ENCODE measurements at places on chromosomes 7 and 10. TPM values are rescaled to one million over a fixed set of nuclear protein-coding genes. Genes with fewer than 3 reads are reported as not detected.

GRCh38 chr10:112801004-112801403 is 149.0 kb upstream of the TCF7L2 start:
- H3K36me3 ChIP-seq = no peaks in the 10 kb centered on the region
- H3K27me3 ChIP-seq = no peaks in the 10 kb centered on the region
- no peak overlapping the region for H3K27ac ChIP-seq
- no peaks in the 10 kb centered on the region for H3K4me1 ChIP-seq

GRCh38 chr10:70417568-70417967 is 13.6 kb downstream of the EIF4EBP2 start:
- H3K27ac ChIP-seq = peak overlapping the region; percentile 46
- no peaks in the 10 kb centered on the region for H3K27me3 ChIP-seq
- no peak for DNase-seq
- H3K4me3 ChIP-seq = peak overlapping the region; percentile 13
- peaks cover 29% of the 10 kb centered on the region for H3K4me1 ChIP-seq

DNA sequence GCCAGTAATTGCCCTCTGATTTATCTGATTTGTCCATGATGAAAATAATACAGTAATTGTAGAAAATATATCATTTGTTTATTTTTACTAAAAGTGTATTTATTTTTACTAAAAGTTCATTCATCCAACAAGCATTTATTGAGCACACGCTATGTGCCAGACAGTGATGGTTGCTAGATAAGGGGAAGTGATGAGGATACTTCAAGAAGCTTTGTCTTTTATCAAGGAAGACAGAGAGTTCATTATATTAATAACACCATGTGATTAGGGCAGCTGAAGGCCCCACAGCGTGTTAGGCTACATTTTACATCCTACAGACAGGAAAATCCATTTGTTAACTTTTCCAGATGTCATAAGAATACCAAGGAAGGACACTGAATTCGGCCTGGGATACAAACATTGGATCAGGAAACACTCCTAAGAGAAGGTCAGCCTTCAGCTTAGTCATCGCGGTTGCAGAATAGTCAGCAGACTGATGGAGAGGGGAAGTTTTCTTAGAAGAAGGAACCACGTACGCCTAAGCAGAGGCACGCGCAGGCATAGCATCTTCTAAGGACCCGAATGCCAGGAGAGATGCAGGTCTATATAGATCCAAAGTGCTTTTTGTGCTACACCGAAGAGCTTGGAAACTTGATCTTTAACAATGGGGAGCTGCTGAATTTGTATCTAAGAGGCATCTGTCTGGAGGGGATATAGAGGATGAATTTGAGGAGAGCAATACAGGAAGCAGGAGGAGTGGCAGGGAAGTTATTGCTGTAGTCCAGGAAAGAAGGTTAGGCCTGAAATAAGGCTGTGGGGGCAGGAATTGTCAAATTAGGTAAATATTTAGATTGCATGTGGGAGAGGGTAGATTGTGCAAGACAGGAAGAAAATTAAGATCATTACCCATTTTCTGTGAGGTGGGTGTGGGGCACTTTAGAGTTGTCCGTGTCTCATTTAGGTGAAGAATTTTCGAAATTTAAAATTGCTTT is 85.7 kb downstream of the LRGUK start:
- no peaks in the 10 kb centered on the region for H3K36me3 ChIP-seq
- peaks cover 5% of the 10 kb centered on the region for H3K27me3 ChIP-seq
- no peak for DNase-seq

GRCh38 chr7:44853391-44853790 is 5.5 kb upstream of the H2AZ2 start:
- no peak for DNase-seq
- no peaks in the 10 kb centered on the region for H3K27me3 ChIP-seq
- no peak overlapping the region for H3K4me3 ChIP-seq
- peaks cover 11% of the 10 kb centered on the region for H3K4me1 ChIP-seq

- H3K4me3 ChIP-seq = no peak overlapping the region
- no peak for DNase-seq
- peaks cover 62% of the 10 kb centered on the region for H3K27me3 ChIP-seq
- no peaks in the 10 kb centered on the region for H3K36me3 ChIP-seq
Measured at GRCh38 chr10:14311206-14311957, 19.3 kb downstream of the FRMD4A start.

GRCh38 chr10:71648933-71649320 is 70.7 kb downstream of the C10orf105 start:
- DNase-seq = no peak
- no peaks in the 10 kb centered on the region for H3K27me3 ChIP-seq
- H3K4me3 ChIP-seq = no peak overlapping the region

- H3K4me1 ChIP-seq = peaks cover 8% of the 10 kb centered on the region
- no peaks in the 10 kb centered on the region for H3K27me3 ChIP-seq
- no peak overlapping the region for H3K27ac ChIP-seq
- H3K4me3 ChIP-seq = no peak overlapping the region
Measured at GRCh38 chr10:133295426-133296320, 13.0 kb downstream of the TUBGCP2 start.

GRCh38 chr7:130897515-130898419 is 163.8 kb upstream of the KLF14 start:
- H3K4me1 ChIP-seq = peaks cover 73% of the 10 kb centered on the region
- H3K36me3 ChIP-seq = peaks cover 29% of the 10 kb centered on the region
- DNase-seq = no peak
- H3K27ac ChIP-seq = peak overlapping the region; percentile 94

GRCh38 chr10:117463545-117463920 is 79.0 kb upstream of the EMX2 start:
- H3K4me3 ChIP-seq = no peak overlapping the region
- H3K36me3 ChIP-seq = no peaks in the 10 kb centered on the region
- no peak for DNase-seq

DNA sequence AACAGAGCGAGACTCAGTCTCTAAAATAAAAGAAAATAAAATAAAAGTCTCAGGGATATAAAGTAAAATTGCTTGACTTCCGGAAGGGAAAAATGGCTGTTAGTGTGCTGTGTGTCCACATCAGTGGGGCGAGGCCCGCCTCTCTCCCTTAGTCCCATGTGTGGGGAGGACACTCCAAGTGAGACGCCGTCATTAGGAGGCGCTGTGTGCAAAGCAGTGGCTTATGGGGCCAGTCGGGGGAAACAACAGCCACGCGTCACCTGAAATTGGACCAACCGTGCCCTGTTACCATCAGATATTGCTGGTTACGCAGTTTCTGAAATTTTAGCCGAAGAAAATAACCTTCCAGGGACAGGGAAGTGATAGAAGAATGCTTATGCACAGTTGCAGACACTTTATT is 15.8 kb downstream of the SFXN4 start:
- H3K27ac ChIP-seq = no peak overlapping the region
- H3K4me1 ChIP-seq = peaks cover 3% of the 10 kb centered on the region
- no peak for DNase-seq
- no peak overlapping the region for H3K4me3 ChIP-seq

- no peak overlapping the region for H3K4me3 ChIP-seq
- H3K36me3 ChIP-seq = no peaks in the 10 kb centered on the region
- no peaks in the 10 kb centered on the region for H3K4me1 ChIP-seq
- peaks cover 9% of the 10 kb centered on the region for H3K27me3 ChIP-seq
- no peak for DNase-seq
Measured at GRCh38 chr7:107951896-107952295, 51.1 kb downstream of the LAMB1 start.

GRCh38 chr7:95436407-95436806 is 1.6 kb upstream of the PON2 start:
- peaks cover 13% of the 10 kb centered on the region for H3K4me1 ChIP-seq
- H3K27me3 ChIP-seq = no peaks in the 10 kb centered on the region
- H3K4me3 ChIP-seq = no peak overlapping the region
- H3K36me3 ChIP-seq = no peaks in the 10 kb centered on the region
- DNase-seq = no peak

DNA sequence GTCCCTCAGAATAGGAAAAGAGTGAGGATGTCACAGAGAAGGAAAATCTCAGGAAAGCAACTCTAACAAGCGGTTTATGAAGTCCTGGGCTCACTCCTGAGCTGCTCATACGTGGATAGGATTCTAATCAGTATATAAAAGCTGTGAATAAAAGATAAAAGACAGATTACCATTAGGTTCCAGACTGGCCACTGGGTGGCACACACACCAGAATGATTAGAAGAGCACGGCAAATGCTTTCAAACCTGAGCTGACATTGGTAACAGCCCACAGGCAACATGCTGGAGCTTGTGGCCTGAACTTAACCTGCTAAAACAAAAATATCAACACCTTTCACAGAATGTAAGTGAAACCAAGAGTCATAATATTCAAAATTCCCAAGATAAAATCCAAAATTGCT is 370.8 kb downstream of the GRID1 start:
- DNase-seq = no peak
- no peak overlapping the region for H3K27ac ChIP-seq

DNA sequence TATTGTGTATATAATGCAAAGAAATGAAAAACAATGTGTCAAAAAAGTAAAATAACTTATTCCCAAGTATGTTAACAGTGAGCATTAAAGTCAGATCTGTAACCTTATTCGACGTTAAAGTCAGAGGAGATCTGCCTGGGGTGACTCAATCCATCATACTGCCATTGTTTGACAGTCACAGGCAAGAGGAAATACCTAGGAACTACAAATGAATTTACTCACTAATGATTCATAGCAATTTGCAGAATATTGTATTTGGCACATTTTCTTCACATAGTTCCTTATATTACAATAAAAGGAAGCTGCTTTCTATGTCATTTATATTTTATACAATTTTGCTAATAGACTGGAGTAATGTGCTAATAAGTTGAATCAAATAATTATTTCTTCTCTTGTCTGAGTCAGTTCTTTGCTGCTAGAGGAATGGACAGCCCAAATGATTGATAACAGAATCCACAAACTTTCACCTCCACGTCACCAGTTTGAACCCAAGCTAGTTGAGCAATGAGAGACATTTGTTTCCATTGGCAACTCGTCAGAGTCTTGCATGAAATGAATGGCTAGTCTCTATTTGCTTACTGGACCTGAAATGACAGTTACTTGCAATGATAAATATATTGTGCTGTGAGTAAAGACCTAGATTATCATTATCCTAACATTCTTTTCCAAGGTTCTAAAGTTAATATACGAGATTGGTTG is 48.5 kb upstream of the TMEM106B start:
- H3K4me1 ChIP-seq = no peaks in the 10 kb centered on the region
- H3K4me3 ChIP-seq = no peak overlapping the region
- peaks cover 2% of the 10 kb centered on the region for H3K27me3 ChIP-seq
- peaks cover under 1% of the 10 kb centered on the region for H3K36me3 ChIP-seq
- DNase-seq = no peak
- H3K27ac ChIP-seq = no peak overlapping the region

GRCh38 chr10:101438881-101439391 is 85.0 kb downstream of the BTRC start:
- no peak overlapping the region for H3K27ac ChIP-seq
- no peak for DNase-seq
- no peaks in the 10 kb centered on the region for H3K27me3 ChIP-seq
- H3K36me3 ChIP-seq = no peaks in the 10 kb centered on the region
- no peak overlapping the region for H3K4me3 ChIP-seq

DNA sequence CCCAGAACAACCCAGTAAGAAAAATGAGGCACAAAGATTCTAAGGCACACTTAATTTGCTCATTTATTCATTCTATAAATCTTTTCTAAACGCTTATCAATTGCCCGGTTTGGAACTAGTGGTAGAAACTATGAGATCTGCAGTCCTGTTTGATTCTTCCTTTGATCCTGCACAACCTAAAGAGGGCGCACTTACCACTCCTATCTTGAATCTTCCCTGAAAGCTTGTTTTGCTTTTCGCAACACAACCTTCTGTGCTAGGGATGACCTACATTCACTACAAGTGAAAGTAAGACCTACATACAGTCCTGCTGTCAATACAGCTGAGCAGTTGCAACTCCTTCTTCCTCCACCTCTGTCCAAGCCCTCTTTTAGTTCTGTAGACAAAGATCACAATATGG is 12.6 kb upstream of the ARL4A start:
- no peak overlapping the region for H3K4me3 ChIP-seq
- H3K27me3 ChIP-seq = no peaks in the 10 kb centered on the region
- H3K4me1 ChIP-seq = peaks cover 7% of the 10 kb centered on the region
- no peak for DNase-seq
- no peaks in the 10 kb centered on the region for H3K36me3 ChIP-seq

DNA sequence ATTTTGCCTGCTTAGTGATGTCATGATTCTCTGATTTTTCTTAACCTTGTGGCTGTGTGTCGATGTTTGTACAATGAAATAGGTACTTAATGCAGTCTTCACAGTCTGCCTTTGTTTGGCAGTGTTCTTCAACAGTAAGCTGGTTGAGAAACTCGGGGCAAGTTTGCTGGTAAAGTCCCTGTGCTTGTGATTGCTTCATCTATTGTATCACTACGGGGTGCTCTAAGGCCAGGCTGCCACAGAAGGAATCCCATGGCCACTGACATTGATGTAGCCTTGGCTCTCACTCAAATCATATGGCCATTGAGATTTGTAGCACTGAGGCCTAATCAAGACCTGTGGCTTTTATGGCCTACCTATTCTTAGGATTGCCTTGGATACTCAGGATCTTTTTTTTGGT is 33.5 kb upstream of the PRSS37 start:
- H3K4me1 ChIP-seq = no peaks in the 10 kb centered on the region
- peaks cover 4% of the 10 kb centered on the region for H3K36me3 ChIP-seq
- H3K27me3 ChIP-seq = peaks cover 11% of the 10 kb centered on the region
- DNase-seq = no peak

GRCh38 chr10:123620621-123621020 is 45.5 kb upstream of the GPR26 start:
- DNase-seq = no peak
- no peaks in the 10 kb centered on the region for H3K36me3 ChIP-seq
- peaks cover 25% of the 10 kb centered on the region for H3K27me3 ChIP-seq
- no peak overlapping the region for H3K27ac ChIP-seq

GRCh38 chr10:116538992-116539391 is 6.7 kb upstream of the PNLIP start:
- H3K4me3 ChIP-seq = no peak overlapping the region
- no peak overlapping the region for H3K27ac ChIP-seq
- peaks cover 5% of the 10 kb centered on the region for H3K36me3 ChIP-seq
- H3K4me1 ChIP-seq = no peaks in the 10 kb centered on the region
- DNase-seq = no peak
- H3K27me3 ChIP-seq = peaks cover 7% of the 10 kb centered on the region

GRCh38 chr10:126391192-126391885 is 3.1 kb upstream of the ADAM12 start:
- no peak overlapping the region for H3K4me3 ChIP-seq
- peaks cover 7% of the 10 kb centered on the region for H3K4me1 ChIP-seq
- peaks cover 32% of the 10 kb centered on the region for H3K27me3 ChIP-seq
- H3K27ac ChIP-seq = no peak overlapping the region
- DNase-seq = no peak
- peaks cover 8% of the 10 kb centered on the region for H3K36me3 ChIP-seq

The CALHM1 gene
- not detected for total RNA-seq

The MEST gene
- total RNA-seq = 0.73 TPM

The RSBN1L gene
- 19.0 TPM for total RNA-seq

The TMEM139 gene
- total RNA-seq = not detected

The SP8 gene
- total RNA-seq = not detected

The UPK3B gene
- total RNA-seq = 5.0 TPM

The MRLN gene
- not detected for total RNA-seq

The SGCE gene
- 1.0 TPM for total RNA-seq

Data from natural killer cell treated with Interleukin-12 subunit alpha and Interleukin-12 subunit beta and Interleukin-15 and Interleukin-18, amount 100 ng/mL, for 72 hours (primary cell).